Activated T-cell treated with anti-CD3 and anti-CD28 coated beads, Interleukin-2, amount 50 U/mL, for 4 hours (primary cell): ENCODE measurements at places on chromosomes 3 and 15. TPM values are rescaled to one million over a fixed set of nuclear protein-coding genes. Genes with fewer than 3 reads are reported as not detected.

- no peak for DNase-seq
Measured at GRCh38 chr3:185685231-185686035, 99.3 kb downstream of the SENP2 start.

DNA sequence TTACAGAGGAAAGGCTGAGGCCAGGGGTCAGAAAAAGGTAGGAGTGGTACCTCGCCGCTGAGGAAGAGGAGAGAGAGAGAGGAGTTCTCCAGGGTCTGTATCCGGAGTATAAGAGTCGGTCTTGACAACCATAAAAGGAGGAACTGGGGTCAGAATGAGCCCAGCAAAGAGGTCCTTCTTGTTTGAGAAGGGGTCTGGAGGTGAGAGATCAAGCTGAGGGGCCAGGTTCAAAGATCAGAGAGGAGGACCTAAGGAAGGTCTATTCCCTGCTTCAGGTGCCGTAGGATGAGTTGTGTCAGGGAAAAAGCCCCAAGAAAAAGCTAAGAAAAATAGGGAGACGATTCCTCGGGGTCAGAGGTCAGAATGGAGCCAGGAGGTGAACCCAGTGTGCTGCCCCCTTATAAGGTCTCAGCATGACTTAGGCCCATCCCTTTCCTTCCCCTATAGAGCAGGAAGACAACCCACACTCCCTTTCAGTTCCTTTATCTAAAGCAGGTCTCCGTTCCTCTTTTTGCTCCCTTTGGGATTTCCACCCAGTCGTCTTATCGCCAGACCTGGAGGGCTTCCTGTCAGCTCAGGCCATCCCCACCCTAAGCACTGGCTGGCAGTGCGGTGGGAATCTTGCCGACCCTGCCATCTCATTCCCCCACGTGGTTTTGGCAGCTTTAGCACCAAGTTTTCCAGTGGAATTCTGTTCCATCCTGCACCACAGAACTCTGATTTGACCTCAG lies 651 bp downstream of the MTMR14 start:
- DNase-seq: no peak

DNA sequence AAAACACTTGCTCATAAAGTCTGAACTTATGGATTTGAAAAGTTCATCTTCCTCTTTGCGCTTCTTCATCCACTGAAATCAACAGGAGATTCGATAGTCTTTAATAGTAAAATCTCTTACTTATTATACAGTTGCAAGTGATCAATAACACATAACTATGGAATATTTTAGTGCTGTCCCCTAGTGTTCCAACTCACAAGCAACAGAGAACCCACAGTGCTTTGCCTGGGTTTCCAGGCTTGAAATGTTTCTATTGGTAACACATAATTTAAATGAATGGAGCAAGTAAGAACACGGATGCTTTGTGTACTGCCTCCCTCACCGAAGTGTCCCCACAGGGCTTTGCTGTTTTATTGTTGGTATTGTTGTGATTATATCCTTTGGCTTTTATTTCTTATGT lies 93.5 kb downstream of the WDR72 start:
- DNase-seq: no peak

Gene PIF1
- total RNA-seq: 1.6 TPM

GRCh38 chr3:27533261-27533607 lies 49.0 kb upstream of the SLC4A7 start:
- no peak for DNase-seq

GRCh38 chr3:150335631-150336030 lies 72.5 kb upstream of the TSC22D2 start:
- no peak for DNase-seq

GRCh38 chr3:78273326-78273725 lies 1233.4 kb downstream of the ROBO2 start:
- DNase-seq: no peak

- peak; percentile 18 for DNase-seq
Measured at GRCh38 chr3:142027735-142028134, 121.6 kb downstream of the TFDP2 start.
